Activated naive CD4-positive, alpha-beta T cell (primary cell): ENCODE measurements at places on chromosomes 5 and 9.

DNA sequence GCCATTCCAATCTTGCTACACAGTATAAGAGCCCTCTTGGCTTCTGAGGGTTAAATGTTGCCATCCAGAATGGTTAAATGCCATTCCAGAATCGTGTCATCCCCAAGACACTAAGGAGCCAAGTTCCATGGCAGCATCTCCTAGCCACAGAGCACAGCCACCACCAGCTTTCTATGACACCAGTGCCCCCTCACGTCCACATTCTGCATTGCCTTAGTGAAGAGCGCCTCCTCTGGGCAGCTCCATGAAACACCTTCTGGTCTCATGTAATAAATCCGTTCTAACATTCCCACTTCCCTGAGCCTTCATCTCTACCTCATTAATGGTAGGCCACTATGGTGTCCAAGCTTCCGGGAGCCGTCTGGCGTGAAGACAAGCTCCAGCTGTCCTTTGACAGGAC is 12.4 kb downstream of the CBY3 start:
- DNase-seq, result no peak

GRCh38 chr9:120348951-120349429 is 231.0 kb downstream of the CDK5RAP2 start:
- no peak for DNase-seq

GRCh38 chr5:168858994-168859393 is 279.8 kb upstream of the PANK3 start:
- DNase-seq, result no peak

DNA sequence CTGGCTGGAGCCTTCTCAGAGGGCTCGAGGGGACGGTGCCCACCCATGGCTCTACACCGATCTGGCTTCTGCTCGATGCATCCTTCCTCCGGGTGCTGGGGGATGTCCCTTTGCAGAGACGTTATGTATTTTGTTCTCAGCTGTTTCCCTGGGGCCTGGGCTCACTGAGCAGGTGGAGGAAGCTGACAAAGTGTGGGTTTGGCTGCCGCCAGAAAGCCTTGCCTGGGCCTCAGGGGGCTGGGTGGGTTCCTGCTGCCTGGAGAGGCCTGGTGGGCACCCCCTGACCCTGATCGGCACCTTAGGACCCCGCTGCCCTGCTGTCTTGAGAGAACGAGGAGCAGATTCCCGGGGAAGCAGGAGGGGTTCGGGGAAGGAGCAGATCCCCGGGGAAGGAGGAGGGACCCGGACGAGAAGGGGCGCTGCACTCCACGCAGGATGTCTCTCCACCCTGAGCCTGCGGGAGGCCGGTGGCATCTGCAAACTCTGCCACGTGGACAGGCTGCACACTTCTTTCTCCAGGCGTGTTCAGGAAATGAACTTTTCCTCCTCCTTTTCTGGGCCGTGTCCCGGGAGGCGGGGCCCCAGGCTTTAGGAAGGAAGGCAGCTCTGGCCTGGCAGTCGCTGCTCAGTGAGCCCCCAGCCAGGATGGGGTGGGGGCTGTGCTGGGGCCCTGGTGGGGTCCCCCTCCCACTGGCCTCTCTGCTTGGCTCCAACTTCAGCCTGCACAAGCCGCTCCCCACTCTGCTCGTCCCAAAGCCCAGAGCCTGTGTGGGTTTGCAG is 148.9 kb downstream of the RXRA start:
- no peak for DNase-seq
